Activated CD8-positive, alpha-beta memory T cell treated with anti-CD3 and anti-CD28 coated beads, Interleukin-2, amount 10 ng/mL, durations not matched to agents 7 days and 5 days (primary cell): ENCODE measurements at places on chromosomes 1 and 21. TPM values are rescaled to one million over a fixed set of nuclear protein-coding genes. Genes with fewer than 3 reads are reported as not detected.

DNA sequence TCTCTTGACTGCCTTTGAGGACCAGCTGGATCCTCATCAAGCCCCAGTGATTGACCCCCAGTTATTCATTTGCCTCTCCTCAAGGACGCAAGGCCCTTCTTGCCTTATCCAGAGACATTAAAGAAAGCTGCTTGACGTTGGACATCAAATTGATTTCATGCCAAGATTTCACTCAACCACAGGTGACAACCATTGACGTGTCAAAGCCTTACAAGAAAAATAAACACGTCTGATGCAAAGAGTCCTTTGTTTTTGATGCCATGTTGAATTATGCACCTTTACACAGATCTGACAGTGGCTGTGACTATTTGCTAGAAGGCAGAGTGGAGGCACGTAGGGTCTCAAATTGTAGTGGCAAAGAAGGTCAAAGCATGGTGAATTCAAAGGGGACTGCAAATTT is 666.2 kb upstream of the CAMK1G start:
- no peaks in the 10 kb centered on the region for H3K36me3 ChIP-seq
- DNase-seq: no peak

DNA sequence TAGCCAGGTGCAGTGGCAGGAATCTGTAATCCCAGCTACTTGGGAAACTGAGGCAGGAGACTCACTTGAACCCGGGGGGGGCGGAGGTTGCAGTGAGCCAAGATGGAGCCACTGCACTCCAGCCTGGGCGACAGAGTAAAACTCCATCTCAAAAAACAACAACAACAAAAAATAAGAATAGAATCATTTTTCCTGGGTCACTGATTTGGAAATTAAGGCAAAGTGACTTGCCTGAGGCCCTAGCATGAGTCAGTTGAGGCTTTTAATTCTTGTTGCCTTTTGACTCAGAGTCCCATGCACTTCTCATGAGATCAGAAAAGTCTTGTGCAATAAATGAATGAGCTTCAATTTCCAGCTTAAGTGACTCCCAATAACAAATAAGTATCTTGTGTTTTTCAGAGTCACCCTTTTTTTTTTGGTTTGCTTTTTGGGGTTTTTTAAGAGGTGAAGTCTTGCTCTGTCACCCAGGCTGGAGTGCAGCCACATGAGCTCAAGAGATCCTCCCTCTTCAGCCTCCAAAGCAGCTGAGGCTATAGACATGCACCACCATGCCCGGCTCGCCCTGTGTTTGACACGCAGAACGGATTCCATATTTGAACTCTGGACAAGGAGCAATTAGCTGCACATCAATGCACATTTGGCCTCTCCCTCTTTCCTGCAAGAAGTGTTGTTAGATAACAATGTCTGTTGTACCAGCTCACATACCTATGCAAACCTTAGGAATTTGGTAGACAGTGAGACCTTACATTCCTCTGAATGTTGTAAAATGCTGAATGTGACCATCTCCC is 3.4 kb upstream of the PLEKHM2 start:
- no peaks in the 10 kb centered on the region for H3K36me3 ChIP-seq
- peaks cover 20% of the 10 kb centered on the region for H3K4me1 ChIP-seq
- H3K27me3 ChIP-seq: no peaks in the 10 kb centered on the region
- H3K4me3 ChIP-seq: no peak overlapping the region

The SLC35A3 gene
- total RNA-seq: 17.7 TPM

The KRTAP12-2 gene
- not detected for total RNA-seq

DNA sequence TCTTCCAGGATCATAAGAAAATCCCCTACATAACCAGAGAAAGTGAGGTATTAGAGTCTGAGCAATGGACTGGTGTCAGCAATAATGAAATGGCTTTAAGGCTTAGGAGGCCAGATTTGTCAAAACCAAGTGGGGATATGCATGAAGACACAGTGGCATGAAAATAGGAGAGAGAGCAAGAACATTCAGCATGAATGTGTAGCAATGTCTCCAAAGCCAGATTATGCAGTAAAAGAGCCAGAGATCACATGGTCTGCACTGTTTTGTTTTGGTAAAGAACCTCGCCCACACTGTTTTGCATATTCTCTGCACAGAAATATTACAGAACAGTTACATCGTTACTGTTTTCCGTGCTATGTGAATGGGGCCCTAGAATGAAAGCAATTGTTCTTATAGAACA is 589.4 kb downstream of the PLPP3 start:
- no peak overlapping the region for H3K27ac ChIP-seq
- DNase-seq: no peak
- H3K36me3 ChIP-seq: no peaks in the 10 kb centered on the region
- H3K27me3 ChIP-seq: no peaks in the 10 kb centered on the region
